ENCODE measurements at places on chromosomes 3 and 15.

DNA sequence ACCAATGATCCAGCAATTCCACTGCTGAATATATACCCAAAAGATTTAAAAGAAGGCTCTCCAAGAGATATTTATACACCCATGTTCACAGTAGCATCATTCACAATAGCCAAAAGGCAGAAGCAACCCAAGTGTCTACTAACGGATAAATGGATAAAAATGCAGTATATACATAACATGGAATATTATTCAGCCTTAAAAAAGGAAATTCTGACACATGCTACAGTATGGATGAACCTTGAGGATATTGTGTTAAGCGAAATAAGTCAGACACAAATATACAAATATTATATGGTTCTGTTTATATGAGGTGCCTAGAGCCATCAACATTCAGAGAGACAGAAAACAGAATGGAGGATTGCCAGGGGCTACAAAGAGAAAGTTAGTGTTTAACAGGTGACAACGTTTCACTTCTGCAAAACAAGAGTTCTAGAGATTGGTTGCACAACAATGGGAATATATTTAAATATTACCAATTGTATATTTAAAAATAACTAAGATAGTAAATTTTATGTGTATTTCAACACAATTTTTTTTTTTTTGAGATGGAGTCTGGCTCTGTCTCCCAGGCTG is 69.4 kb downstream of the STAG1 start:
- DNase-seq = no peak

GRCh38 chr15:89442671-89443307 is 53.6 kb downstream of the RHCG start:
- no peak for DNase-seq

GRCh38 chr15:55742498-55742926 is 440 bp downstream of the PRTG start:
- no peak for DNase-seq

GRCh38 chr3:40258555-40258954 is 51.0 kb upstream of the EIF1B start:
- DNase-seq = no peak

GRCh38 chr3:122253581-122253980 is 70.1 kb downstream of the CASR start:
- DNase-seq = no peak

GRCh38 chr3:13420831-13421765 is 976 bp upstream of the NUP210 start:
- DNase-seq = peak; percentile 55

GRCh38 chr15:77544162-77544561 is 88.5 kb downstream of the LINGO1 start:
- no peak for DNase-seq

DNA sequence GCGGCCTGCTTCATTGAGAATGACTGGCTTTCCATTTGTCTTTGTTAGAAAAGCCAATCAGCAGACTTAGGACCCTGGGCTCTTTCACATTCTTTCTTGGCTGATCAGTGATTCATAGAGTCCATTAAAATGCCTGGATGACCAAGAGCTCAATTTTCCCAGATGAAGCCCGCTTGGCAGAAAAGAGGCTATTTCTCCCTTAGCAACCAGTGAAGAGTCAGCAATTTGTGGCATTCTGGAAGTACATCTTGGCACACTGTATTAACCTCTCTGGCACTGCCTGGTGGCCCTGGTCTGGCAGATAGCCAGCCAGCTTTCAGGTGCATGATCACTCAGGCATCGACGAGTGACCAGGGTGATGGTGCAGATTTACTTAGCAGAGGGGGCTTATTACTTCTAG is 145.7 kb upstream of the PLAAT1 start:
- DNase-seq = no peak

GRCh38 chr3:19476281-19476680 is 328.0 kb downstream of the KCNH8 start:
- no peak for DNase-seq

DNA sequence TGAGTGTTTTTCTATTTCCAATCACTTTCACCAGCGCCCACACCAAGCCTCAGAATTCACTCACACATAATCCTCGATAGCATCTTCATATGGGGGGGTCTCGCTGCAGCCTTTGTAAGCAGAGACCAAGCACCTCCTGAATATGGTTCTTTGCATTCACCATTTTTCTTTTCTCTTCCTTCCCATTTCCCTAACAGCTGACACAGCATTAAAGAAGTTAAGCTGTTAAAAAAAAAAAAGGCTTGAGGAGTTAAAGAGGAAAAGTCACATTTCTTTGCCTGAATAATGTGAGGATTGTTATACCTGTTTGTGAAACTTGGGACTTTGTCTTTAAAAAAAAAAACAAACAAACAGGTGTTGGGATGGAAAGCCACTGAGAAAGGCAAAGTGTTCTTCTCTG is 41.6 kb downstream of the RFTN1 start:
- DNase-seq = no peak

- DNase-seq = no peak
Measured at GRCh38 chr15:70142322-70143191, 44.8 kb upstream of the TLE3 start.
